CD4-positive, alpha-beta T cell treated with Interleukin-4 for 4 hours (primary cell): ENCODE measurements at places on chromosomes 3 and 15.

DNA sequence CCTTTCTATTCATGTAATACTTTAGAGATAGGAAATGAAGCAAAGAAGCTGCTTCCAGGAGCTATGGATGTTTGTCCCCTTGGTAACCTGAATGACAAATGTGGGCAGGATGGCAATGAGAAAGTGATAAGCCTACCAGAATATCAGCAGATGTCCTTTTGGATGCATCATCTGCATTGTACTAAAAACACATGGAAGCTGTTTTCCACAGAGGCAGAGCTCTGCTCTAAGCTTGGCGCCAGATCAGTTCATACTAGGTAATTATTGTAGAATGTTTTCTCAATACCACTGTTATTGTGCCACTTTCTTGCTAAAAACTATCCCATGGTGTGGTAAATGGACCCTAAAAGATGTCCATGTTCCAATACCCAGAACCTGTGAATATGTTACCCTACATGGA is 100.2 kb downstream of the DTWD1 start:
- DNase-seq = no peak

- peak; percentile 10 for DNase-seq
These were observed 68.6 kb downstream of the ABHD5 start for GRCh38 chr3:43759297-43759782.

DNA sequence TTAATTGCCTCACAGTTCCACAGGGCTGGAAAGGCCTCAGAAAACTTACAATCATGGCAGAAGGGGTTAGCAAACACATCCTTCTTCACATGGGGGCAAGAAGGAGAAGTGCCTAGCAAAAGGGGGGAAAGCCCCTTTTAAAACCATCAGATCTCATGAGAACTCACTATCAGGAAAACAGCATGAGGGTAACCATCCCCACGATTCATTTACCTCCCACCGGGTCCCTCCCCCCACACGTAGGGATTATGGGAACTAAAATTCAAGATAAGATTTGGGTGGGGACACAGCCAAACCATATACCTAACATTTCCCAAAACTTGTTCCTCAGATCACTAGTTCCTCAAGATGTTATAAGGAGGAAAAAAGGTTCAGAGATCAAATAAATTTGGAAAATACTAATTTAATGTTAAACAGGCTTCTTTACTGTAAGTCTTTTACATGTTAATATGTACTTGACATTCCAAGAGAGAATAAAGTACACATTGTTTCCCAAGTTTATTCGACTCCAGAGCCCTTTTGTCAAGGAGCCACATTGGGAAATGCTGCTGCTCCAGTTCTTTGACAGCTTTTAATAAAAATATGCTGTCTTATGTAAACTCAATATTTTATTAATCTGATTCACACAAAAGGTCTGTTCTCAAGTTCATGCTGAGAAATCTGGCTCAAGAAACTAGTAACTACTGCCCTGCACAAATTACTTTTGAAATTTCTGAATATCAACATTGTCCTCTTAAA is 17.8 kb downstream of the HERC1 start:
- DNase-seq = no peak

- peak; percentile 37 for DNase-seq
These were observed 7.7 kb downstream of the BCL6 start for GRCh38 chr3:187737368-187738070.

DNA sequence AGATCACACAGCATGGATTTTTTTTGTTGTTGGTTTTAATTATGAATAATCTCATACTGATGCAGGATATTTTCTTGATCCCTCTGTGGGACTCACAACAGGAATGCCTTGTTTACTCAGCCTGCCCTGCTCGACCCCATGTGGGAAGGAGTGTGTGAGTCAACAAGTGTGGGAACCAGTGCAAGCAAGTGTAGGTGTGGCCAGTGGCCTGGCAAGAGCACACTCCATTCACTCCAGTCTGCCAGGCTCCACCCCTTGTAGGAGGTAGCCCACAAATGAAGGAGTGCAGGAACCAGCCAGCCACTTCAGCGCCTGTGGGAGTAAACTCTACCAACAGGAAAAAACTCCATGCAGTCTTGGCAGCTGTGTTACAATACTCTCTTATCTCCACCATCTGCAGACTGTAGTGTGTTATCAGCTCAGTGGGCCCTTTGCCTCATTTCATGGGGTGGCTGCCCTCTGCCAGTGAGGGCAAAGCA is 393.6 kb downstream of the OTOL1 start:
- no peak for DNase-seq

- no peak for DNase-seq
These were observed 9.8 kb upstream of the RPP14 start for GRCh38 chr3:58296269-58296668.

- DNase-seq = no peak
These were observed 18.7 kb downstream of the TMF1 start for GRCh38 chr3:69033470-69033869.

DNA sequence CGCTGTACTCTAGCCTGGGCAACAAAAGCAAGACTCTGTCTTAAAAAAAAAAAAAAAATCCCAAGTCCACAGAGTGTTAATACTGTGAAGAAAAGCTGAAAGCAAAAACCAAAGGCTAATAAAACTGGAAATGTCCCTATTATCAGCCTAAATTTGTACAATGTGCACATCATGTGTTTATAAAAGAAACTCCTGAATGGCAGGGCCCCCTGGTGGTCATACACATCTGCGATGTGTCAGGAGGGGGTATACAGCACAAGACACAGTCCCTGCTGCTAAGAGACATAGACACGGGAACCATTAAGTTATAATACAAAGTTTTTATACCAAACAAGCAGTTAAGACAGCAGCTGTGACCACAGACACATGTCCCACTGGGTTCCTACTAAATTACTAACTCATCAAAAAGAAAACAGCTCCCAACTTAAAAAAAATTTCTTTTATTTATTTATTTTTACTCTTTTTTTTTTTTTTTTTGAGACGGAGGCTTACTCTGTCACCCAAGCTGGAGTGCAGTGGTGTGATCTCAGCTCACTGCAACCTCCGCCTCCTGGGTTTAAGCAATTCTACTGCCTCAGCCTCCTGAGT is 31.0 kb downstream of the IDH2 start:
- peak; percentile 80 for DNase-seq
